ENCODE measurements at places on chromosomes 16 and 17.

- no peak for DNase-seq
These were observed 13.4 kb downstream of the ABCA8 start for GRCh38 chr17:68941761-68942160.

DNA sequence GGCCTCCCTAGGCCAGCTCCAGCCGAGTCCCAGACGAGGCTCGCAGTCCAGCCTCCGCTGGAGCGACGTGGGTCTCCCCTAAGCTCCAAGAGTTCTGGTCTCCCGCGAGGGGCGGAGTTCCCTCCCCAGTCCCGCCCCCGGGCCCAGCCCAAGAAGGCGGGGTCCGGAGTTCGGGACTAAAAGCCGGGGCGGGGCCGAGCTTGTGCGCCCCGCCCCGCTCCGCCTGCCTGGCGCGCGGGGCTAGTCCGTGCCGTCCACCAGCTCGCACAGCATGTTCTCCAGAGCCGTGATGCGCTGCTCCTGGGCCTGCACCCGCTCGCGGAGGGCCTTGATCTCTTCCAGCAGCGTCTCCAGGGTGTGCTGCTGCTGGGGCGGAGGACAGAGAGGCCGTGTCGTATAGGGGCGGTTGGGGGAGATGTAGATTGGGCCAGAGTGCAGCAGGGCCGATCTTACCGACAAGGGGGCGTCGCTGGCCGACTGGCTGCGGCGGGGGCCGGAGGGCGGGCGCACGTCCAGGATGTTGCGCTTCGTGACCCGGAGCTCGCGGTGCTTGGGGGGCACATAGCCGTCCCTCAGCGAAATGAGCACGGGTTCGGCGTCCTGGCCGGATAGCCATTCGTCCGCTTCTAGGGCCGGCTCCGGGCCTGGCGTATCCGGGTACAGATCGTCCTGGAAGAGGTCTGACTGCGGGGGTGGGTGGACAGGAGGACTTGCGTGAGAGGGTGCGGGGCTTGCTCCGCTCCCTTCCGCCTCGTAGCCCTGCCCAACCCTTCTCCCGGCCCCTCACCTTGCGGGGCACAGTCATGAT lies 7.0 kb downstream of the CORO6 start:
- peak; percentile 72 for DNase-seq

- DNase-seq, result no peak
These were observed 14.0 kb upstream of the EMP2 start for GRCh38 chr16:10594312-10594950.

DNA sequence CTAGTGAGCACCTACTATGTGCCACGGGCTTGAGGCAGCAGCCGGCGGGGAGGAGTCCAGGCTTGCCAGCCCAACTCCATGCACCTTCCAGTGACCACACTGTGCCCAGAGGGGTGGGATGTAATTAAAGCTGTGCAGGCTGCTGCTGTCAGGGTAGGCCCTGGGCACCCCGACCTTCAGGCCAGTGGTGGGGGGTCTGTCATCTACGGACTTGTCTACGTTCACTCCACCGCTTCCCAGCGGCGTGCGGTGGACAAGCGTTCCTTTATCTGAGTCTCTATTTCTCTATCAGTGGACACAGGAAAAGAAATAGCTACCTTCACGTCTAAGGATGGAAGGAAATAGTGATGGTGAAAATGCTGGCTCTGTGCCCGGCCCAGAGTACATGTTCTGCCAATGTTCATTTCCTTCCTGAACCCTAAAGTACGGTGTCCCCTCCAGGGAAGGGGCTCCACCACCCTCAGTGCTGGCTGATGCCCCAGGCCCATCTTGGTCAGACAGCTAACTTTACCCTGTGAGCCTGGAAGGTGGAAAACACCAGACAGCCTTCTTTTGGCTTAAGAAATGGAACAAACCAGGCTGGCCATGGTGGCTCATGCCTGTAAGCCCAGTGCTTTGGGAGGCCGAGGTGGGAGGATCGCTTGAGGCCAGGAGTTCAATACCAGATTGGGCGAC lies 135.2 kb downstream of the SDK2 start:
- DNase-seq, result no peak

DNA sequence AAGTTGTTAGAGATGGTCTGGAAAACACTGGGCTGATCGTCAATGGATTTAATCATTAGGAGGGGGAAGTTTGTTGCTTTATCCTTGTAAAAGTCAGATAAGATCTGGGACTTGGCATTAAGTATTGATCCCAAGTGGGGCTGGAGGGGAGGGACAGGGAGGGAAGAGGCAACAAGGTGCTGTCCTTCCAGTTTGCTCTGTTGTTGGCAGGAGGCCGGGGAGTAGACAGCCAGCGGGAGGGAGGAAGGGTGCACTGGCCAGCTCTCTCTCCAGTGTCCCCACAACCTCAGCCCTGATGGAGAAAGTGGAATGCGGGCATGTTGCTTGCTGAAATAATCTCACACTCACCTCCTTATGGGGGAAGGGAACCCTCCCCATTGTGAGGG lies 210.2 kb downstream of the CCDC182 start:
- no peak for DNase-seq

DNA sequence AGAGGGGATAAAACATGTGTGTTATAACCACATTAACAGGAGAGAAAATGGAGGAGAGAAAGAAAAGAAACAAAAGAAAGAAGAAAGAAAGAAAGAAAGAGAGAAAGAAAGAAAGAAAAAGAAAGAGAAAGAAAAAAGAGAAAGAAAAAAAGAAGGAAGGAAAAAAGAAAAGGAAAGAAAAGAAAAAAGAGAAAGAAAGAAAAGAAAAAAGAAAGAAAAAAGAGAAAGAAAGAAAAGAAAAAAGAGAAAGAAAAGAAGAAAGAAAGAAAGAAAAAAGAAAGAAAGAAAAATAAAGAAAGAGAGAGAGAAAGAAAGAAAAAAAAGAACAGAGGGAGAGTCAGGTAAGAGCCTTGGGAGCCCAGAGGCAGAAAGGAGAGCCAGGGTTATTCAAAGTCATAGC lies 446.6 kb upstream of the ASIC2 start:
- DNase-seq, result no peak

GRCh38 chr17:49050611-49051010 lies 53.4 kb downstream of the IGF2BP1 start:
- no peak for DNase-seq

- DNase-seq, result peak; percentile 3
These were observed 30.1 kb downstream of the DNAH2 start for GRCh38 chr17:7747635-7748071.

GRCh38 chr17:550041-550398 lies 164.6 kb downstream of the VPS53 start:
- DNase-seq, result no peak

DNA sequence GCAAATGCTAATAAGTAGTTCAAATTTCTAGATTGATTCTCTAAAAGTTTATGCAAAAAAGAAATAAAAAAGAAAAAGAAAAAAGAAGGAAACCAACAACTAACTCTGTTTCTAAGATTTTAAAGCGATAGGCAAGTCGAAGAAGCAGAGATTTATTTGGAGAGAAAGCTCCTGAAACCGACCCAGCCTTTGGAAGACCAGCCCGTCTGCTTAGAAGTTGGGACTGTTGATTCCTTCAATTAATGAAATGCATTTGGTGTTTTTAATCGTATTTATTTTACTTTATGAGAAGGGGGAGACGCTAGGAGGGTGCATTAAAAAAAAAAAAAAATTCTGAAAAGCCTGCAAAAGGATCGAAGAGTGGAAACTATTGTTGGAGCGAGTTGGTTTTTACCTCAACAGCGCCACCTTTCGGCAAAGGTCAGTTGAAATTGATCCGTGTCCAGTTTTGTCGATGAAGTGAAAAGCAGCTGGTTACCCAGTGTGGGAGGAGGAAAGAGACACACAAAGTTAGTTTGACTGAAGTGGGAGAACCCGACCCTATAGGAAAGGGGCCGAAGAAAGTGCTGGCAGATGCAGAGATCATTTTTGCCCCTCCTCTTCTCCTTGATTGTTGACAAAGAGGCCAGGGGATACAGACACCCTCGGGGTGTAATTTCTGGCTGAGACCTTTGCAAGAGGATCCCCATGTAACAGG lies 1.5 kb upstream of the MAF start:
- DNase-seq, result peak; percentile 86

DNA sequence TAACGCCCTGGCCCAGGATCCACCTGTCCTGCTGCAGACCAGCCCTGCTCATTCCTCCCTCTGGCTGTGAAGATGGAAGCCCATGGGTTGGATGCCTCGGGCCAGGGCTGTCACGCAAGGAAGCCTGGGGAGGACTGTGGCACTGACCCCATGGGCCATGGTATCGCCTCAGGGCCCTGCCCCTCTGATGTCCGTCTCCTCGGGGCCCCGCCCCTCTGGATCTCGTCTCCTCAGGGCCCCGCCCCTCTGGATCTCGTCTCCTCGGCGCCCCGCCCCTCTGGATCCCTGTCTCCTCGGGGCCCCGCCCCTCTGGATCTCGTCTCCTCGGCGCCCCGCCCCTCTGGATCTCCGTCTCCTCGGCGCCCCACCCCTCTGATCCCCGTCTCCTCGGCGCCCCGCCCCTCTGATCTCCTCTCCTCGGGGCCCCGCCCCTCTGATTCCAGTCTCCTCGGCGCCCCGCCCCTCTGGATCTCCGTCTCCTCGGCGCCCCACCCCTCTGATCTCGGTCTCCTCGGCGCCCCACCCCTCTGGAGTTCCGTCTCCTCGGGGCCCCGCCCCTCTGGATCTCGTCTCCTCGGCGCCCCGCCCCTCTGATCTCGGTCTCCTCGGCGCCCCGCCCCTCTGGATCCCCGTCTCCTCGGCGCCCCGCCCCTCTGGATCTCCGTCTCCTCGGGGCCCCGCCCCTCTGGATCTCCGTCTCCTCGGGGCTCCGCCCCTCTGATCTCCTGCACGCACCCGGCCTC lies 24.0 kb downstream of the METRNL start:
- no peak for DNase-seq

GRCh38 chr17:81641825-81642489 lies 5.0 kb downstream of the TSPAN10 start:
- peak; percentile 79 for DNase-seq

- DNase-seq, result no peak
These were observed 13.2 kb downstream of the OMG start for GRCh38 chr17:31283841-31284240.

DNA sequence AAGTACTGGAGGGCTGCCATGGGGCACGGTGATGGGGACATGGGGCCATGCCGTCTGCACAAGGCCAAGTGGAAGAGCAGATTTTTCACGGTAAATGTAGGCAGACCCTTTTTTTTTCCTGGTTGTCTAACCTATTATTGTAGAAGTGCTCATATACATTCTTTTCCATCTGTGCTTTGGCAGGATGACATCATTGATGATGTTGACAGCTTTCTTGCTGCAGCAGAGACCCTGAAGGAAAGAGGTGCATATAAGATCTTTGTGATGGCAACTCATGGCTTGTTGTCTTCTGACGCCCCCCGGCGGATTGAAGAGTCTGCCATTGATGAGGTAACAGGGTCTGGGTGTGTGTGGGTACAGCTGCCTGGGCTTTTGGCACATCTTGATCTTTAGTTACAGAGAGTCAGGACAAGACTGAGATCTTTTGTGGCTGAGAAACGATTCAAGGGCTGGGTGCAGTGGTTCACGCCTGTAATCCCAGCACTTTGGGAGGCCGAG lies 23.3 kb upstream of the SLC5A10 start:
- DNase-seq, result no peak

DNA sequence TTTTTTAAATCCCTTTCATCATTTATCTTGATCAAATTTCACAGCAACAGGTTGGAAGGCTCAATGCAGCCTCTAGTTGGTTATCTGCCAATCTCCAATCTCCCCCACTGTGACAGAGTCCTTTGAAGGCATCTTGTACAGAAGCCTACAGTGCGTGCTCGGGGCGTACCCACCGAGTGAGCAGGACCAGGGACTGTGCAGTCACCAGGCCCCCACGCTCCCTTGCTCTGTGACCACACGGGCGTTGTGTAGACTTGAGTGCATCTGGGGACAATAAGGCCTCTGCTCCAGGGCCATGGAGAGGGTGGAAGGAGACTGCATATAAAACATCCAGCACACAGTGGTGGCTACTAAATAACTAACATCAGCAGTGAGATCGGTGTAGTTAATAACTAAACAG lies 63.4 kb downstream of the GTF3C1 start:
- no peak for DNase-seq

GRCh38 chr17:50255766-50256635 lies 18.3 kb upstream of the TMEM92 start:
- no peak for DNase-seq

- DNase-seq, result no peak
These were observed 32.8 kb downstream of the FBXO31 start for GRCh38 chr16:87350681-87351319.

DNA sequence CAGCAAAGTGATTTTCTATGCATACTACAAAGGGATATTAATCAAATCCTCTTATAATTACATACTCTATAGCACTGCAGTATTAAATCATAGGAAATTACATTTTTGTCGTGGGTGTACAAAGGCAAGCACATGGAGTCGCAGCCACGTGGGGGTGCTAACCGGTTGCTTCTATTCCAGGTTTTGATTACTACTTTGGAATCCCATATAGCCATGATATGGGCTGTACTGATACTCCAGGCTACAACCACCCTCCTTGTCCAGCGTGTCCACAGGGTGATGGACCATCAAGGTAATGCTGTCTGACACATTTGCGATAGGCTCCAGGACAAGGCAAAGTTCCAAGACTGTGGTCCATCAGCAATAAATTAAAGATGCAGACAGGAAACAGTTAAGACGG lies 60.1 kb downstream of the ARSG start:
- no peak for DNase-seq

- DNase-seq, result no peak
These were observed 39.0 kb downstream of the NLRP1 start for GRCh38 chr17:5545051-5545987.

GRCh38 chr17:76120658-76121008 lies 17.0 kb upstream of the EXOC7 start:
- no peak for DNase-seq

DNA sequence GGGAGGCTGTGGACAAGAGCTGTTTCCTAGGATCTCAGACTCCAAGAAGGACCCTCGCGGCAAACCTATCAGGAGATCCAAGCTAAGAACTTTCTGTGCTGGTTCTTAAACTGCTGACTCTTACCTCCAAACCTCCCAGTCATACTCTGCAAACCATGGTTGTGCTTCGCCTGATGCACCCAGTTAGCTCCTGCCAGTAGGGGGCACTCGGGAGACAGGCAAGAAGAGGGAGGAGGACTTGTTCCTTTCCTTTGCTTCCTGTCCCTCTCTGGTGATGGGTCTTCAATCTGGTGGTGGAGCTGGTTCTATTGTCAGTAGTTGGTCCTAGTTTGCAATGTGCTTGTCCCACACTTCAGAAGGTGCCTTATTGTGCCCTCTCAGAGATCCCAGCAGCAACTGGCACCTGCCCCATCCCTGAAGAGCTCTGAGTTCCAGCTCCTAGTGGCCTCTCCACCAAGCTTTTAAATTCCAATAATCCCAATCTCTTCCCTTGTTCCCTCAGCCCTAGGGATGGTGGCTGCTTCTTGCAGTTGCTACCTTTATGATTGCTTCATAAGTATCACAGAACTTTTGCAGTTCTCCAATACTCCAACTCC lies 113.5 kb upstream of the RPL38 start:
- DNase-seq, result peak; percentile 48

GRCh38 chr16:11390573-11391495 lies 45.6 kb downstream of the RMI2 start:
- DNase-seq, result no peak

GRCh38 chr16:51184702-51185433 lies 33.8 kb upstream of the SALL1 start:
- no peak for DNase-seq

DNA sequence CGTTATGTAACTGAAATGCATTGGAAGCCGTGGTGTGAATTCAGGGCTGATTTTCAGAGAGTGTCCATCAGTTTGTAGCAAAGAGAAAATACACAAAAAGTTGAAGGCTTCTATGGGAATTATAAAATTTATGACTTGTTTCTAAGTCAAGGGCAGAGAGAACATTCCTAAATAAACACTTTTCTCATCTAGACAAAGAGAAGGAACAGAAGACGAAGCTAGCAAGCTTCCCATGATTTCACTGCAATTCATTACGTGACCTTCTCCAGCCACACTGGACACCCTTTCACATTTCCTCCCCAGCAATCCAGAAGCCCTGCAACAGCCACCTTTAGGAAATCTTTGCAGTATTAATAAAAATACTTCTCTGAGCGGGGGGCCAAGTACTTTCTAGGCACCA lies 67.8 kb downstream of the TMEM100 start:
- DNase-seq, result no peak
